Choroid plexus epithelial cell (primary cell): ENCODE measurements at places on chromosomes 1 and 21.

DNA sequence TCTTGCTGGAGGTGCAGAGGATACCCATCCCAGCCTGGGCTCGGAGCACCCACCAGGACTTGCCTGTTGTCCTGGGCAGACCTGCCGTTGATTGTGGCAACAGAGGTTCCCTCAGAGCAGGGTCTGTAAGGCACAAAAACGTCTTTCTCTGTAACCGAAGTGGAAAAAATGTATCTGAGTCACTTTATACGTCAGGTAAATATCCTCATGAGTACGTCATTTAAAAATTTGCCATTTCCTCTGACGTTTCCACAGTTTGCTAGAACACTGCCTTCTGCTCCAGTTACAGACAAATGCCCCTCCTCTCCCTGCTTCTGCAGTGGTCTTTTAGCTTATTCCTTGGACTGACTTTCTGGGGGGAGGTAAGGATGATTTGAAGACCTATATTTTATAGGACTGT is 326.8 kb downstream of the HHAT start:
- no peak for DNase-seq

DNA sequence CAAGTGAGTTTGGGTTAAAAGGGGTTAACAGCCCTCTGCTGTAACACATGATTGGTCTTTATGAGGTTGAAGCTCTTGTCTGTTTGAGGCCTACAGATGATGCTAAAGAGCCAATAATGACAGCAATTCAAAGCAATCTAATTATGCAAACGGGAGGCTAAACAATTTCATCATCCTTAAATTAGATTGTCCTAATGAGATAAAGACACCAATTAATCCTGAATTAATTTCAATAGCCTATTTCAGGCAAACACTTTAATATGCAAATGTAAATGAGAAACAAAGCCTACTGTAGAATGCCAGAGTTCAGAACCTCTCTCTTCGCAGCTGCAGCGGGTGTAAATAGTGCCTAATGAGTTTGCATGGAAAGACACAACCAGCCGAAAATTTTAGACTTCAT is 504.7 kb upstream of the PBX1 start:
- DNase-seq = no peak

DNA sequence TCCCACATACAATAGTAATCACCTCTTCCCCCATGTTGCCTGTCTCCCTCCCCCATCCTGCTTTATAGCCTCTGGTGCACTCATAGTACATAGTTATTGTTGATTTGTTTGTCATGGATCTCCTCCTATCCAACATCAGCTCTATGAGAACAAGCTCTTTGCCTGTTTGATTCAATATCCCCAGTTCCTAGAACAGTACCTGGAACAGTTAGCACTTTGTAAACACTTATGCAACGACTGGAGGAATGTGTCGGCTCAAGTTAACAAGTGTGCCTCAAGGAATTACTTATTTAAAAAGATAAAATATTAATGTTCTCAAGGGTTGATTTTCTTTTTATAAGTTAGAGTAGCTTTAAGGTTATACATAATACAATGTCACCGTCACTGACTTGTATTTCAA is 271.6 kb upstream of the KAZN start:
- no peak for DNase-seq

DNA sequence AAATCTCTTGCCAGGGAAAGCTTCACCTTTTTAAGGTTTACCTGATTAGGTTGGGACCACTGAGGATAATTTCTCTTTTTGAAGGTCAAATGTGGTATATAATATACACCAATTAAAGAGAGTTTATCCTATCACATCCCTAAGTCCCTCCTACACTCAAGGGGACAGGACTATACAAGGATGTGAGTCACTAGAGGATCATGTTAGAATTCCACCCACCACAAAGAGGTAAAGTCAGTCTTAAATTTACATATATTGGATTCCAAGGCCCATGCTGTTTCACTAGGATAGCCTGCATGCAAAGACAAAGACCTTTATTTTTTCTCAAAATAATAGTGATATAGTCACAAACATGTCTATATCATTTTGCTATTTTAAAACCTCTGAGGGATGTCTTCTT is 164.4 kb downstream of the GIPC2 start:
- peak; percentile 16 for DNase-seq

GRCh38 chr1:156717351-156717750 is 10.9 kb upstream of the METTL25B start:
- DNase-seq = no peak

DNA sequence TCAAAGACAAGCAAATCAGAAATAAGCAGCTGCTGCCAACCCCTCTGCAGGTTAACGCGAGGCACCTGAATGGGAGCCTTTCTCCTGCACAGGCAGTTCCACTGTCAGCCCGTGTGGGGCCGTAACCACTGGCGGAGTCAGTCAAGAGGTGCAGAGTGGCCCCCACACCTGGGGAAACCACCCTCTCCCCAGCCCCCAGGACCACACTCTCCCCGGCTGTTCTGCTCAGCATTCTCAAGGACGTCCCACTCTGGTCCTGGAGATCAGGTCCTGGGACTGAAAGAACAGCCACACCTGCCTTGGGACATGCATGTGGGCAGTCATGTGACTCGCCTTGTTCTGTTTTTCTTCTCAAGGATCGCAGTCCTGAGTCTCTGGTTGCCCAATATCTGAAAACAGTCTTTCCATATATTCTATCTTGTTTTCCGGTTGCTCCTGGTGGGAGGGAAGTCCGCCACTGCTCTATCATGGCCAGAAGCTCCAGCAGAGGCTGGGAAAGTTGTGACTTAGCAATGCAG is 252.5 kb downstream of the PTPRU start:
- no peak for DNase-seq

- no peak for DNase-seq
Observed at GRCh38 chr1:192709544-192709943, 73.6 kb downstream of the RGS13 start.

DNA sequence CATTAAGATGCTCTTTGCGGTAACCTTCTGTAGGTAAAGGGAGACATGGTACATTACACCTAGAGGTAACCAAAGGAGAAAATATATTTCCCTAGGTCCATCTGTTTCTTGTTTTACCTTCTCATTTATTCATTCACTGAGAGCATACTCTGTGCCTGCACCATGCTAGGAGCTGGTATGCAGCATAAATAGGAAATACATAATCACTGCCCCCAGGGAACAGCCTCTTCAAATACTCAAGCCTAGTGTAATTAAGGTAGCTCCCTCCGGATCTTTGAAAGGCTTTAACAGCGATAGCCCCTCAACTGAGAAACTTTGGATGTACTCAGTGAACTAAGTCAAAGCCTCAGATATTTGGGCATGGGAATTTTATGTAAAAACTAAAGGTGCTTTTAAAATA is 123.6 kb downstream of the GABPA start:
- no peak for DNase-seq

DNA sequence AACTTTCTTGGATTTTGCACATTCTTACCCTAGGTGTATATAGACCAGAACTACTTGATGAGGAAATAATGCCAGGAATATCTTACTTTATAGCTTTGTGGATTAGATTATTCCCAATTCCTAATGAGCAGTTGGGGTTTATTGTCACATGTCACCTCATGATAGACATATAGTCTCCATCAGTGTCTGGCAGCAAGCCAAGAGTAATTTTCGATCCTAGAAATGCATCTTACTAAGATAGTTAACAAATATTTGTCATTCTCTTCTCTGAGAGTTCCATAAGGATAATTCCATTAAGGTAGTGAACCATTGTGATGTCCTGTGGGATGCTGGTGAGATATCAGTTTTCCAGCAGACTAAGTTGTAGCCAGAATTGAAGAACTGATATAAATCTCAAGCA is 1282.9 kb upstream of the B3GALT2 start:
- DNase-seq = no peak

GRCh38 chr21:45623436-45623835 is 20.1 kb upstream of the PCBP3 start:
- DNase-seq = no peak

DNA sequence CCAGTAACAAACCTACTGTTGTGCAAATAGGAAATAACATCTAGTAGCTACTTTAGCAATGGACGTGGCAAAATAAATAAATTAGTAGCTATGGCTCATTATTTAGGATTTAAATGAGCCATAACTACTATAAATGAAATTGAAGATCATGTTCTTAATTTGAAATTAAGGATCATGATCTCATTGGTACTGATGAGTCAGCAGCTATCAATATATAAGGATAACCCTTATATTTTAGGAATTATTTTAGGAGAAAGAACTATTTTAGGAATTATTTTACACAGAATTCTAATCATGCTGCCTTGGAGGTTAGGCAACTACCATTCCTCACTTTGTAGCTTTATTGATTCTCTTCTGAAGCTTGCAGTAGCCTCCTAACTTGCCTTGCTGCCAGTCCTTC is 24.0 kb downstream of the DR1 start:
- DNase-seq = no peak

GRCh38 chr1:83996621-83997020 is 2.3 kb downstream of the TTLL7 start:
- peak; percentile 63 for DNase-seq

GRCh38 chr1:225468270-225469020 is 40.6 kb upstream of the LBR start:
- DNase-seq = no peak

DNA sequence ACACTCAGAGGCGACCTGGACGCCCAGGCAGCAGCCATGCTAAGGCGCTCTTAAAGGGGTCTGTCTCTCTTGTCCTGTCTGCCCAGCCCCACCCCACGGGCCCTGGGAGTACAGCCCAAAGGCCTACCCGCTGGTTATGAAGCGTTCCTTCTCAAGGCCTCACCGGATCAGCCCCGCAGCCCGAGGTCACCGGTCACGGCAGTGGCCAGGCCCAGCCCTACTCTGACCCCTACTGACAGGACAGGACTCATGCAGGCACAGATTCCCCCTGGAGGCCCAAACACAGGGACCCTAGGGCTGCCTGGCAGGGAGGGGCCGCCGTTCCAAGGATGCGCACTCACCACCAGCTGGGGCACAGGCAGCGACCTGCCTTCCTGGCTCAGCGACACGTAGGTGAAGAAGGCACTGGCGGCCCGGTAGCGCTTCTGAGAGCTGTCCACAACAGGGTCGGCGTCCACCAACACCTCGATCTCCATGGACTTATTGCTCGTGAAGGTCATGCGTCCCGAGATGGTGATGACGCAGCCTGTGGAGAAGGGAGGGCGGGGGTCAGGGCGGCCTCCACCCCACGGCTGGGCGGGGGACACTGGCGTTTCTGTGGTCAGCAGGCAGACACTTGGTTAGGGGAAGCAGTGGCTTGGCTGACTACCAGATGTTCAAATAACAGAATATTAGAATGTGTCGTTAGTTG is 20.0 kb upstream of the GPR153 start:
- DNase-seq = no peak

GRCh38 chr1:59243978-59244377 is 52.9 kb upstream of the FGGY start:
- no peak for DNase-seq

DNA sequence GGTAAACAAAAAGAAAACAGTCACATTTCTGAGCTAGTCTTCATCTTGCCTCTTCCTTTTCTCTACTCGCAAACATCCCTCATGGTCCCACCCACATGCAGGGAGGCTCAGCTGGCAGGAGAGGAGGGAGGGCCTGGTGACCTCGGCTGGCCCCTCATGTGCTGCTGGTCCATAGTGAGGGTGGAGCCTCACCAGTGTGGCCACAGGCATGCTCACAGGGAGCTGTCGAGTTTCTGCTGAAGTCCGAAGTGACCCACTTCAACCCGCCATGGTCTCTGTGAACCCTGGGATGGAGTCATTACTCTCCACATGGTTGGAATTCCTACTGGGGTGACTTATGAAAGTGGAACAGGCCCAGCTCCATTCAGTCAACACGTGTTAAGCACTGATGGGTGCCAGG is 253.4 kb downstream of the RHOU start:
- DNase-seq = no peak

- DNase-seq = peak; percentile 70
Observed at GRCh38 chr1:91165033-91165654, 143.3 kb upstream of the ZNF644 start.

DNA sequence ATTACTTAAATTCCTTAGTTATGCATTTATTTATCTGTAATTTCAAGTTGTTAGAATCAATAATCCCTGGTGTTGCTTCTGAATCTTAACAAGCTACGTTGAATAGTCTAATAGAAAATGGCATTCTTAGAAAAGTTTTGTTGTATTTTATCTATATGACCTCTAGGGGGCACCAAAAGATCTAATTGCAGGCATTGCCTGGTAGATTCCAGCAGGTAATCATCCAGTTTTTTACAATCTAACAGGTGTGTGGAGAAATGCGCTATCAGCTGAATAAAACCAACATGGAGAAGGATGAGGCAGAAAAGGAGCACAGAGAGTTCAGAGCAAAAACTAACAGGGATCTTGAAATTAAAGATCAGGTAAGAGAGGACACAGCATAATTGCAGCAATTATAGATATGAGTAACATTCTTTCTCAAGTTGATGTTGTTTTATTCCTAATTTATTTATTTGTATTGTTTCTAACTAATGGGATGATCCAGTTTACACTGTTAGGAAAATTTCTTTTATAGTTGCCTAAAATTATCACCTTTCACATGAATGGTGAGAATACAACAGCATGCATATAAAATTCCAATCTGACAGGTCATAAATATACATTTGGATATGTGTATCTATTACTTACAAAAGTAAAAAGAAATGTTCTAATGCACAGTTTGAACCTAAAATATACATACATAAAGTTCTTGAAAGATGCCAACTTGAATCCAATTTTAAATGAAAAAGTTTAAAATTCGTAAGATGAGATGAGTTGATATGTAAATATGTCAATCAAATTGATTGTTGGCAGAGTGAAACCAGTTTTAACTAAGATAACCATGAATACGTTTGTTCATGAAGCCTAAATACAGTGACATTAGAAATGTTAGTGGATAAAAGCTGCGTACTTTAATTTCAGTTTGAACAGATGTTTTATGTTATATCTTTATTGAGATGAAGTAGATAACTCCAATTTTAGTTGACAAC is 88.4 kb downstream of the SDCCAG8 start:
- peak; percentile 64 for DNase-seq

GRCh38 chr1:924656-925560 is 1.2 kb downstream of the SAMD11 start:
- DNase-seq = no peak

- no peak for DNase-seq
Observed at GRCh38 chr21:14054682-14055081, 156.1 kb downstream of the LIPI start.
